ENCODE measurements at places on chromosomes 3 and 15.

- DNase-seq = no peak
These were observed 100.4 kb downstream of the PCCB start for GRCh38 chr3:136350557-136350956.

- peak; percentile 77 for DNase-seq
These were observed 127.5 kb upstream of the TOPAZ1 start for GRCh38 chr3:44114142-44114541.

GRCh38 chr3:16724487-16724886 is 119.3 kb upstream of the DAZL start:
- no peak for DNase-seq

DNA sequence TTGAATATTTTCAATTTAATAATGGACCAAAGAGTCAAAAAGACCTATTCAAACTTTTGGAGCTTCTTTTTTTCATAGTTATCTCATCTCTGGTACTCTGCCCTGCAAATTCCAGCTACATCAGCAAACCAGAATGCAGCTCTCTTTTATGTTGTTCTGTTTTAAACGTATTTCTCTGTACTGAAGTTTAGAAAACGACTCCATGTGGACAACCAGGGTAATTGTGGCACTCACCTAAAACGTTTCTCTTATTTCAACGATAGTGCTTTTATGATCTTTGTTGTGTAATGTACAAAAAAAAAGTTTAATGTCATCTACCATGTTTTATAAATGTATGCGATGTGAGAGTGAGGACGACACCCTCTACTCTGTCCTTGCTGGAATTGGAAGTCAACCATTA is 1472.3 kb upstream of the GBE1 start:
- DNase-seq = no peak

- DNase-seq = peak; percentile 61
These were observed 4.8 kb downstream of the HES1 start for GRCh38 chr3:194140520-194141414.

All from endothelial cell (in vitro differentiated cells).